ENCODE measurements at places on chromosomes 12 and 14.

DNA sequence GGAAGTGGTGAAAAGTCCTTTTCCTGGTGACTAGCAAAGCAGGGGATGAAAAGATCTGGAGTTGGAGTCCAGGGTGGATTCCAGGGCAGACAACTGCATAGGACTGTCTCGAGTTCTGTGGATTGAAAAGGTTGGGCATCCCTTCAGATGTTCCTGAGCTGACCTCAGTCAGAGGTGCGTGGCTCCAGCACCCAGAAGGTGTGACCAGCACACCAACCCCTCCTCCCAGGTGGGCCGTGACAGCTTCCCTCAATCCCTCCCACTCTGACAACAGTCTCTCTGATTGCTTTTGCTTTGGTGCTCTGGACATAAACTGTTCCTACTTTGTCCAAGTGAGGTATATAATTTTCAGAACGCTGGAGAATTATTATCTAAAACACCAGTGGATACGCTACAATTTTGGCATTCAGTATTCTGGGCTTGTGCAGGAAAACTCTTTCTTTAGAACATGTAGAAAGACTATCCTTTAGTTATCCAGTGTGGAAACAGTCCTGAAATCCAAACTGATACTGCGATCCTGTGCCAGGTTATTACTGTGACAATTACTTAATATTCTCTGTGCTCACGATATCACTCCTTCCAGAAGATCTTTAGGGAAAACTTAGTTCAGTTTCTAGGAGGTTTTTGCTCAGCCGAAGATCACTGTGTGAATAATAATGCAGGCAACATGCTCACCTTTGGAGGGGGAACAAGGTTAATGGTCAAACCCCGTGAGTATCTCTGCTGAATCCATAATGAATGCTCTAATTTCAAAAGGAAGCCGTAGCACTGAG lies 87.9 kb downstream of the DAD1 start:
- no peak for DNase-seq

GRCh38 chr12:22374508-22374907 lies 40.0 kb upstream of the ST8SIA1 start:
- no peak for DNase-seq

DNA sequence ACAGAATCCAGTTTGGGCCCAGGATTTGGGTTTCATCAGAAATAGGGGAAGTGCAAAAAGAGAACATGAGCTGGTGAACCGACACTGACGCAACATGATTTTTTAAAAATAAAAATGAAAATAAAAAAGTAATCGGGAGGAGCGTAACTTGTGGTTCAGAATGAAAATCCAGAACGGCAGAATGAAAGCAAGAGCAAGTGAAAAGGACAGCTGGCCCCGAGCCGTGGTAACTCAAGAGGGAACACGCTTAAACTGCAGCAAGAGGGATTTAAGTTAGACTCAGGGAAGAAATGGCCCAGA lies 1.6 kb downstream of the SLC6A12 start:
- no peak for DNase-seq

DNA sequence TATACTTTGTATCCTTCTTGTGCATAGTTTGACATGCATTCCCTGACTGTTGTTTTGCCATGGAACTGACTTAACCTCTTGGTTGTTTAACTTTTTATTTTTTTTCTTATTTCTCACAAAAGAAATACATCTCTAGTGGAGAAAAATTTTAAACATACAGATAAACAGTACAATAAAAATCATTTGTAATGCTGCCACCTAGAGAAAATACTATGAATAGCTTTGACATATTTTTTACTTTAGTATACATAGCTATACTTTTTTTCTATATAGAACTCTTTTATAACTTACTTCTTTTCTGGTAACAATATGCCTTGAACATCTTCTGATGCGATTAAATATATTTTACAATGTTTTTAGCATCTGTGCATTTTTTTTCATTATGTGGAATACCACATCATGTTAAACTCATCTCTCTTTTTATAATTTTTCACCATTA lies 184.5 kb downstream of the AKAP6 start:
- DNase-seq = peak; percentile 20

DNA sequence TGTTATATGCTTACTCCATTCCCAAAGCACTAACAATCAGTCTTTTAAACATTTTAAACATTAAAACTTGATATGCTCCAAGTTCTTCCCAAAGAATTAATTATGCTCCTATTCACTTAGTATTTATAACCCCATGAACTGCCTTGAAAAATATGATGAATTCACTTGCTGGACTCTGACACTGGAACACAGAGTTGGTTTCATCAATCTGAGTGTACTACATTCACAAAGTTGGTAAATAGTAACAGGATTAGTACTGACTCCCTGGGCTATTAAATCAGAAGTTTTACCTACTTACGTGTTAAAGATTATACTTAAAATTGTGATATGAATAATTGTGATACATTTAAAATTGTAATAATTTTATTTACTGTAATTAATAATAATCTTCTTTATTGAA lies 17.3 kb upstream of the MYF6 start:
- DNase-seq = no peak

Data from HFFc6 (cell line).